ENCODE measurements at places on chromosomes 1 and 21.

- DNase-seq, result no peak
These were observed 41.5 kb upstream of the HAO2 start for GRCh38 chr1:119327094-119327449.

- DNase-seq, result no peak
These were observed 57.9 kb upstream of the PDE9A start for GRCh38 chr21:42595283-42596187.

GRCh38 chr1:2431103-2431502 is 18.7 kb upstream of the PEX10 start:
- DNase-seq, result no peak

- DNase-seq, result no peak
These were observed 78.4 kb downstream of the PROX1 start for GRCh38 chr1:214066190-214066589.

GRCh38 chr21:39087238-39088030 is 95.8 kb downstream of the PSMG1 start:
- no peak for DNase-seq

DNA sequence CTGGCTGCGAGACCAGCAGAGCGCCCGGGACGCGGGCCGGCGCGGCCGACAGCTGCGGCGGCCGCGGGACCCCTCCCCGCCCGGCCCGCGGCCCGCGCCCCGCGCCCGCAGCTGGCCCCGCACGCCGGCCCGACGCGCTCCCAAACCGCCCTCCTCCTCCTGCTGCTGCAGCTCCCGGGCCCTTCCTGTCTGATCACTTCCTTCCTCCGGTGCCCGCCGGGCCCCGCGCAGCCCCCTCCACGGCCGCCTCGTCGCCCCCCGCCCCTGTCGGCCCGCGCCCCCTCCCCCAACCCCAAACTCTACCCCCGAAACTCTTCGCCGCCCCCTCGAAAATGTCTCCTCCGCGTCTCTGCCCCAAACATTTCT is 594 bp downstream of the LUZP1 start:
- no peak for DNase-seq

DNA sequence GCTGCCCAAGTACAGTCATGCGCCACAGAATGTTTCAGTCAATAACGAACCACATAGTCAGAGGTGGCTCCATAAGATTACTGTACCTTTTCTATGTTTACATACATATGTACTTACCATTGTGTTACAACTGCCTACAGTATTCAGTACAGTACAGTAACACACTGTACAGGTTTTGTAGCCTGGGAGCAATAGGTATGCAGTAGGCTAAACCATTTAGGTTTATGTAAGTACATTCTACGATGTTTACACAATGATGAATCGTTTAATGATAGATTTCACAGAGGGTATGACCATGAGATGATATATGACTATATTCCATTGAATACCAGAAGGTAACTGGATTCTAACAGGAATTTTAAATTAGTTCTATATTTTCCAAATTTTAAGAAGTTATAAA is 10.5 kb downstream of the YY1AP1 start:
- DNase-seq, result no peak

DNA sequence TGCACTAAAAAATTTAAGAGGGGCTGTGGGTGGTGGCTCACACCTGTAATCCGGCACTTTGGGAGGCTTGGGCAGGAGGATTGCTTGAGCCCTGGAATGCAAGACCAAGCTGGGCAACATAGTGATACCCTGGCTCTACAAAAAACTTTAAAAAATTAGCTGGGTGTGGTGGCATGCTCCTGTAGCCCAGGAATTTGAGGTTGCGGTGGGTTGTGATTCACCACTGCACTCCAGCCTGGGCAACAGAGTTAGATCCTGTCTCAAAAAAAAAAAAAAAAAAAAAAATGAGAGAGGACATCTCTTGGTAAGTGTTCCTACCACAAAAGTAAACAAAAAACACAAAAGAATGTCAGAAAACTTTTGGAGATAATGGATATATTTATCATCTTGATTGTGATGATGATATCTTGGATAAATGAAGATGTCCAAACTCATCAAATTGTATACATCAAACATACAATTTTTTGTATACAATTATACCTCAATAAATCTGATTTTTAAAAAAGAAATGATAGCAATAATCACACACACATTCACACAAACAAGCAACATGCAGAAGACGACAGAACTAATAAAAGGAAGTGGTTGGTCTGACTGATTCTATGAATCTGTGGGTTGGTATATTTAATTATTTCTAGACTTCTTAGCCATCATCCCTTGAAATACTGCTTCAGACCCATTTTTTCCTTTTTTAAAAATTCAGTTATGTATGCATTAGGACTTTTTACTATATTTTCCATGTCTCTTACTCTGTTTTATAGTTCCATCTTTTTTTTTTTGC is 465.9 kb downstream of the PLA2G4A start:
- no peak for DNase-seq

GRCh38 chr1:1612104-1612400 is 3.2 kb upstream of the MIB2 start:
- no peak for DNase-seq

- no peak for DNase-seq
These were observed 102.4 kb downstream of the CNIH3 start for GRCh38 chr1:224718470-224719053.

- DNase-seq, result no peak
These were observed 24.6 kb upstream of the LYPLAL1 start for GRCh38 chr1:219149009-219149577.

DNA sequence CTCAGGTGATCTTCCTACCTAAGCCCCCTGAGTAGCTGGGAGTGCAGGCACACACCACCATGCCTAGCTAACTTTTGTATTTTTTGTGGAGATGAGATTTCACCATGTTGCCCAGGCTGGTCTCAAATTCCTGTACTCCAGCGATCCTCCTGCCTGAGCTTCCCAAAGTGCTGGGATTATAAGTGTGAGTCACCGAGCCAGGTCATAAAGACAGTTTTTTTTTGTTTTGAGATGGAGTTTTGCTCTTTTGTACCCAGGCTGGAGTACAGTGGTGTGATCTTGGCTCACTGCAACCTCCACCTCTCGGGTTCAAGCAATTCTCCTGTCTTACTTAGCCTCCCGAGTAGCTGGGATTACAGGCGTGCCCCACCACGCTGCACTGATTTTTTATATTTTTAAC is 42.1 kb downstream of the KIF1B start:
- DNase-seq, result no peak

GRCh38 chr1:81999364-81999763 is 198.6 kb downstream of the ADGRL2 start:
- no peak for DNase-seq

DNA sequence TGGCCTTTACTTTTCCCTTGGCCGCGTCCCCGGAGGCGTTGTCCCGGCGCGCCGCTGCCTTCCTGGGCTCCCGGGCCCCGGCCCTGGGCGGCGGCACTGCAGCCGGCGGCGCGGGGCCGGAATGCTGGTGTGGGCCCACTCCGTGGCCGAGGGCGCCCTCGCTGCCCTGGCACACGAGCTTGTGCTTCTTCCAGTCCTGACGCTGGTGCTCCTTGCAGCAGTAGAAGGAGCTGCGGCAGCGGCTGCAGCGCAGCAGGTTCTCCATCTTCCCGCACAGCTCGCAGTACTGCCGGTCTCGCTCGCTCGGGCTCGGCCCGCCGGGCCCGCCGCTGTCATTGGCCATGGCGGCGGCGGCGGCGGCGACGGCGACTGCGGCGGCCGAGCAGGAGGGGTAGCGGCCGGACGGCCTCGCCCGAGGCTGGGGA is 529 bp downstream of the EGLN1 start:
- no peak for DNase-seq

DNA sequence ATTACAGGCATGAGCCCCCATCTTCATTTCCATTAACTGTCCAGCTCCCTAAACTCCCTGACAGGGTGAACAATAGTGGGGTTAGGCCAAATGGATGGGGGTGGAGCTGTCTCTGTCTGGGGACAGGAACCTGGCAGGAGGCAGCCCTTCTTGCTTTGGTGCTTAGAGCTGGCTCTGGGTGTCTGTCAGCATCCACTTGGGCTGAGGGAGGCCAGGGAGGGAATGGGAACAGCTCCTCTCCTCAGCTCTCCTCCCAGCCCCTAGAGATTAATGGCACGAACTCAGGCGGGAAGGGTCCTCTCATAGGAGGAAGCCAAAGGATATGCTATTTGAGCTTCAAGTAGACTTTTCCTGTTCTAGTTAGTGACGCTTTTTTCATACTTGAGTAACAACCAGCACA is 11.1 kb upstream of the ETV3L start:
- no peak for DNase-seq

DNA sequence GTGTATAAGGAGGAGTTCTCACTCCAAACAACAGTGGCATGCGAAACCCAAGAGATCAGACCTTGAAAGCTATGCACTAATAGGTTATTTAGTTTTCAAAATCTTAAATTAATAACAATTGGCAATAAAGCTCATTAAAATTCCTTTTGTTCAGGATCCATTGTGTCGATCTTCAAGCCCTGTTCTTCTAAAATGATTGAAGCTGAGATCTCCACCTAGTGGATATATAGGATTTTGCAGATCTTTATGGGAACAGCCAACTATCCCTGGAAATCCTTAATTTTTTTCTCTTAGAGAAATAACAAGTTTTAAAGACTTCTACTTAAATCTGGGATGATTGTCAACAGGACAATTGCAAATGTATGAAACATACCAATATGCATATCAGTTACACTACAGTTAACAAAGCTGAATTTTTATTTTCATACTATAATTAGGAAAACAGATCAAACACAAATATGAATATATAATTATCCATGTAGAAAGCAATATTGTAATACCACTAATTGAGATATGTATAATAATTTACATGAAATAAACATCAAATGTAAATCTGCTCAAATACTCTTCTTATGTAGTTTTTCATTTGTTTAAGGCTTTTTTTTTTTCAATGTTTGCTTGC is 43.3 kb downstream of the LRRC53 start:
- no peak for DNase-seq

- no peak for DNase-seq
These were observed 17.9 kb downstream of the FOXO6 start for GRCh38 chr1:41378999-41379737.

- no peak for DNase-seq
These were observed 75.0 kb downstream of the ATP6V1G3 start for GRCh38 chr1:198465201-198466144.

- DNase-seq, result no peak
These were observed 4.1 kb downstream of the EIF2D start for GRCh38 chr1:206608108-206608698.

DNA sequence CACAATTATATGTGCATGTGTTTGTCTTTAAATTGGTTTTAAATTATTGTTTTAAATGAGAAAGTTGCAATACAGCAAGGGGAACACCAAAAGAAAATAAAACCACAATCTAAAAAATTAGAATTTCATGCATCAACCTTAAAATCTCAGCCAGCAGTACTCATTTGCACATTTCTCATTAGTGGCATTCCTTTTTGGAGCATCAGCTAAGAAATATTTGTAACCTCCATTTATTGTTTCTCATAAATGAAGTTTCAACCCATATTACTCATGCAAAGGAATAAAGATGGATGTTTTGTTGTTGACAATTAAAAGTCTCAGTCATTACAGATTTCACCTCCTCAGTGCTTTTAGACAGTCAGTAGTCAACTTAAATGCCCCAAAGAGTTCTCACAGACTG is 160.1 kb downstream of the TBX15 start:
- no peak for DNase-seq

GRCh38 chr1:69506311-69506710 is 61.4 kb upstream of the LRRC7 start:
- DNase-seq, result no peak

DNA sequence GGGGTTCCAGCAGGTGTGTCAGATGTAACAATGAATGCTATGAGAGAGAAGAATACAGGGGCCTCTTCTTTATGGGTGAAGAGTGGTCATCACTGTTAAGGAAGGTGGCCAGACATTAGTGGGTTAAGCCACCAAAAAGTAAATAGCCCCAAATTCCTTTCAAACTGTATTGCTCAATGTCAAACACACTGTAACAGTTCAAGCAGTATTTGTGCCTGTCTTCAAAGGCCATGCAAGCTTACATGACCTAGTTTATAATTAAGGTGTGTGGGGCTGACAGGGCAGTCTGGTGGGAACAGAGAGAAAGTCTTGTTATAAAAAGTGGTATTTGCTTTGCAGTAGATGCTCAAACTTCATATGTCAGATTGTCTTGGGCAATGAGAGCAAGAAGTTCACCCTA is 18.5 kb downstream of the CHIT1 start:
- no peak for DNase-seq

- no peak for DNase-seq
These were observed 31.8 kb downstream of the HSF2BP start for GRCh38 chr21:43627527-43627926.

DNA sequence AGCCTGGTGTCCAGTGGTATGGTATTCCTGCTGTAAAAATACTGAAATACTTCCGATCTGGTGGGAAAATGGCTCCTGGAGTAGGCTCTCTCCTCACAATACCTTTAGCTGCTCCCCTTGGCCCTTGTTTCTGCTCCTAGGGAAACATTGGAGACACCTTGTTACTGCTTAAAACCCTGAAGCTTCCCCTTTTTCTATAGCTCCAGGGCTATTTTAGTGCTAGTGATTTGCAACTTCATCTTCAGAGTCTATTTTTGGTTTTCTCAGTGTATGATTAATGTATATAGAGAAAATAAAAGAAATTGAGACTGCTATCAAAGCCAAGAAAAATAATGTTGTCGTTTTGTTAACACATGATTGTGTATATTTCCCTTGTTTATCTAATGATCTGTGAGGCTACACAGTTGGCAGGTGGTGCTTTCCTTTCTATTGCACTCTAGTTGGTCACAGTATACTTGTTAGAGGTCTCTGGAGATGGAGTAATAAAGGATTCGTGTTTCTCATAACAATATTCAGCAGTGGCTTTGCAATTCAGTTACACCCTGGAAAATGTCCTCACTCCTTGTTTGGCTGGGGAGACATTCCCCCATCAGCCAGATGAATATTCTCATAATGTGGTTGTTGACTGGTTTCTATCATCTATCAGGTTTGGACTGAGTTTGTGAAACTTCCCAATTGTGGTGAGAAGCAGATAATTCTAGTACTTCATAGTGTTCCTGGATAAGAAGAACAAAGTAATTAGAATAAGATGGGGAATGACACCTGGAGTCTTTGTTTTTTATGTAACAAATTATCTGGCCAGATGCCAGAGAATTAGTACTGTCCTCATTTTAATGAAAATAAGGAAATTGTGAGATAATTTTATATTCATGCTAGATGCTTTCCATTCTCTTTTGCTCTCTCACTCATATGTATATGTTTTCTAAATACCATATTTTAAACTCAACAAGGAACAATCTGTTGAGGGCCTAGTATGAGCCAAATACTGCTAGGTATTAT is 44.8 kb upstream of the CACYBP start:
- no peak for DNase-seq

GRCh38 chr1:245207056-245207638 is 52.4 kb downstream of the KIF26B start:
- no peak for DNase-seq

GRCh38 chr1:64864018-64864940 is 102.1 kb downstream of the JAK1 start:
- DNase-seq, result no peak

GRCh38 chr1:8104278-8105236 is 78.4 kb upstream of the ERRFI1 start:
- DNase-seq, result no peak

DNA sequence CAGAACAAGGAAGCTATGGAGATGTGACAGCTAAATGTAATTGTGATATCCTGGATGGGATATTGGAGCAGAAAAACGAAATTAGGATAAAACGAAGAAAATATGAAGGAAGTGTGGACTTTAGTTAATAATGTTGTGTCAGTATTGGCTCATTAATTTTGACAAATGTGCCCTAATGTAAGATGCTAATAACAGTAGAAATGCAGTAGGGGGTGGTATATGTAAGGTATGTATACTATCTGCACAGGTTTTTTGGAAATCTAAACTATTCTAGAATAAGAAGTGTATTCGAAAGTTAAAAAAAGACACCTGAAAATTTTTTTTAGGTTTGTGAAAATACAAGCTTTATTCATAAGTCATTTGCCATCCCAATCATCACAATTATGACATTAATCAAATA is 421.4 kb upstream of the B3GALT2 start:
- no peak for DNase-seq
